ENCODE measurements at places on chromosomes 12 and 14.

DNA sequence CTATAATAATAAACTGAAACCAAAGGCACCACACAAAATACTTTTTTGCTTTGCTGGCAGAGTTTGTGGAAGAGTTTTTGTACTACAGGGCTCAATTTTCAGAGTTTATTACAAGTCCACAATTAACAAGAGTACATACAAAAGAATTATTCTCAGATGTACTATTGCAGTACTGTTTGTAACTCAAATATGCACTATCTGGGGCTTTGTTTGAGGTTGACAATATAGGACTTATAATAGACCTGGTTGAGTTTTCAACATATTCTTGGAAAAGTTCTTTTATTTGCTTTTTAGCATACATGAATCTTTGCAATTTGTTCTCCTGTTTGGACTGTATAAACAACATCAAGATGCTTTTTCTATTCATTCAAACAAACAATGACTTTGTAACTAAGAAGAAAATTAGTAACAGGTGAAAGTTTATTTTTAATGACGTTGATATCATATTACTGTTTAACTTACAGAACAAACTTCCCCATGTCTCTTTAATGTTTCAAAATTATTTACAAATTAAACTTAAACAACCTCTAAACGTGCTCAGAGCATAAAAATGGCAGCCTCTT, 407.4 kb upstream of the PRICKLE1 start:
- no peak for DNase-seq

DNA sequence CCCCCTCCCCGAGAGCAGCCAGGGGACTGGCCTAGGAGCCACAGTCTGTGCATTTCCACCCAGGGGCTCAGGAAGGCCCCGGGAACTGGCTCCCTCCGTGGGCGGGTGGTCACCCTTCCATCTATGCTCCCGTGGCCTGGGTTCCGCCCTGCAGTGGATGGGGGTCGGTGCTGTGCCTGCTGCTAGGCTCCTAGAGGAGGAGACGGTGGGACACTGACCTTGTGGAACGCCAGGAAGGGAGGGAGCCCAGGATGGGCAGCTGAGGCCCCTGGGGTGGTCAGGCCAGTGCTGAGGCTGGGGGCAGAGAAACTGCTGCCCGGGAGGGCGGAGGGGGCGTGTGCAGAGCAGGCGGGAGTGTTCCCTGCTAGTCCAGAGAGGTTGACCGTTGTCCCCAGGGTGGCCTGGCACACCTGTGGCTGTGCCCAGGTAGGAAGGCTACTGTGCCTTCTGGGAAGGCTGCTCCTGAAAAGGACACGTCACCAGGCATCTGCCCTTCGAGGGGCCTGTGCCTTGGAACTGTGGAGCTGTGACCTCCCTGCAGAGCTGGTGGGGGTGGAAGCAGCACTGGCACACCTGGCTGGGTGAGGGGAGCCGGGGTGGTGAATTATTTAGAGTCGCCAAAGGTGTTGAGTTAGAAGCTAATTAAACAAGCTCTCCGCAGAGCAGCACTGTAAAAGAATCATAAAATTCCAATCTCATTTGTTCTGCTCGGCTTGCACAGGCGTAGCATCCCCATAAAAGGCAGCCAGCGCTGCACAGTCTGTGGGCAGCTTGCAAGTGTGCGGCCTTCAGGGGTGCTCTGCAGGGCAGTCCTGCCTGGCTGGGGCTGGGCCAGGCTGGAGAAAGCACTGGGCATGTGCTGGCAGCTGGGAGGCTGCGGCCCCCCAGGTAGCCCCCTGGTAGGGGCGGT, 145.1 kb downstream of the KIF26A start:
- DNase-seq = no peak

GRCh38 chr12:59087077-59087673, 166.9 kb upstream of the LRIG3 start:
- DNase-seq = no peak

- peak; percentile 59 for DNase-seq
Observed at GRCh38 chr14:77094672-77095284, 3.3 kb upstream of the CIPC start.

- no peak for DNase-seq
Observed at GRCh38 chr14:47917344-47917954, 242.0 kb upstream of the MDGA2 start.

DNA sequence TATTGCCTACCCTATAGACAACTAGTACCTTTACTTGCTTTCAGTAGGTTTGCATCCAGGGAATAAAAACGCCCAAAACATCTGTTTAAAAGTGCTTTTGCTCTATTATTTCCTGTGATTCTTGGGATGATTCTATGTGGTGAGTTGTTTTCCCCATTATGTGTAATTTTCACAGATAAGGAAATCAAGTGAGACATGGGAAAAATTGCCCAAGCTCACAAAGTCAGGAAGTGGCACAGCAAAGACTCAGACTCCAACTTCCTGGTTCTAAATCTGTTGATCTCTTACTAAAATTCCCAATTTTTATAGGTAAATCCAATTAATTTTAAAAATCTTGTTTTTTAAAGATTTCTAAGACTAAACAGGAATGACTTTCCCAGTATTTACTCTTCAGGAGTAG, 39.0 kb downstream of the NID2 start:
- no peak for DNase-seq

- no peak for DNase-seq
Observed at GRCh38 chr14:88064841-88065240, 59.9 kb downstream of the GPR65 start.

DNA sequence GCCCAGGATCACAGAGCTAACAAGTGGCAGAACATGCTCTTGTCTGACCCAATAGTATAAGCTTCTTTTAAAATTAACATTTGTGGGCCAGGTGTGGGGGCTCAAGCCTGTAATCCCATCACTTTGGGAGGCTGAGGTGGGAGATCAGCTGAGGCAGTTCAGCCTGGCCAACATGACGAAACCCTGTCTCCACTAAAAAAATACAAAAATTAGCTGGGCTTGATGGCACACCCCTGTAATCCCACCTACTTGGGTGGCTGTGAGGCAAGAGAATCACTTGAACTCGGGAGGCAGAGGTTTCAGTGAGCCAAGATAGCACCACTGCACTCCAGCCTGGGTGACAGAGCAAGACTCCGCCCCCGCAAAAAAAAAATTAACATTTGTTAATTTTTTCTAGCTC, 33.0 kb upstream of the IL22 start:
- no peak for DNase-seq

All from CD4-positive, CD25-positive, alpha-beta regulatory T cell (primary cell).